NCI-H524 treated with DMSO at 0.1 percent for 48 hours (cell line): ENCODE measurements at places on chromosomes 12 and 14.
A peak's percentile ranks its signal among the peaks of the same experiment; 100 is the strongest.

GRCh38 chr12:65605019-65605418 lies 219.3 kb upstream of the HMGA2 start:
- DNase-seq, result no peak

GRCh38 chr14:69356903-69357543 lies 41.1 kb downstream of the ERH start:
- DNase-seq, result no peak

- no peak for DNase-seq
Measured at GRCh38 chr12:13215056-13215455, 18.5 kb downstream of the EMP1 start.

- DNase-seq, result no peak
Measured at GRCh38 chr12:117850048-117850447, 118.7 kb downstream of the KSR2 start.

DNA sequence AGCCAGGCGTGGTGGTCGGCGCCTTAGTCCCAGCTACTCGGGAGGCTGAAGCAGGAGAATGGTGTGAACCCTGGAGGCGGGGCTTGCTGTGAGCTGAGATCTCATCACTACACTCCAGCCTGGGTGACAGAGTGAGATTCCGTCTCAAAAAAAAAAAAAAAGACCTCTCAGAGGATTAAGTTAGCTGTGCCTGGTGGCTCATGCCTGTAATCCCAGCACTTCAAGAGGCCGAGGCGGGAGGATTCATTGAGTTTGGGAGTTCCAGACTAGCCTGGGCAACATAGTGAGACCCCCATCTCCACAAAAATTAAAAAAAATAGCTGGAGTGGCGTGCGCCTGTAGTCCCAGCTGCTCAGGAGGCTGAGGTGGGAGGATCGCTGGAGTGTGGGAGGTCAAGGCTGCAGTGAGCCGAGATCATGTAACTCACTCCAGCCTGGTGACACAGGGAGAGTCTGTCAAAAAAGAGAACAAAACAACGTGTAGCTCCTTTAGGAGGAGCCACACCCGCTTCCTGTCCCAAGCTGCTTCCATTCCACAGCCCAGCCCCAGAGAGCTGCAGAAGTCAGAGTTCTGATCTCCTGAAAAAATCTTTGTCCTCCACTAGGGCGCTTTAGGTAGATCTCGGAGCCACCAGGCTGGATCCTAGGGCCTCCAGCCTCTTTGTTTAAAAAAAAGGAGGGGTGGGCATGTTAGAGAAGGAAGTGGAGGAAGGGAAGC lies 11.5 kb upstream of the ULK1 start:
- no peak for DNase-seq

- no peak for DNase-seq
Measured at GRCh38 chr12:28222081-28222700, 31.9 kb downstream of the CCDC91 start.

GRCh38 chr12:19171731-19172130 lies 42.2 kb downstream of the PLEKHA5 start:
- no peak for DNase-seq

DNA sequence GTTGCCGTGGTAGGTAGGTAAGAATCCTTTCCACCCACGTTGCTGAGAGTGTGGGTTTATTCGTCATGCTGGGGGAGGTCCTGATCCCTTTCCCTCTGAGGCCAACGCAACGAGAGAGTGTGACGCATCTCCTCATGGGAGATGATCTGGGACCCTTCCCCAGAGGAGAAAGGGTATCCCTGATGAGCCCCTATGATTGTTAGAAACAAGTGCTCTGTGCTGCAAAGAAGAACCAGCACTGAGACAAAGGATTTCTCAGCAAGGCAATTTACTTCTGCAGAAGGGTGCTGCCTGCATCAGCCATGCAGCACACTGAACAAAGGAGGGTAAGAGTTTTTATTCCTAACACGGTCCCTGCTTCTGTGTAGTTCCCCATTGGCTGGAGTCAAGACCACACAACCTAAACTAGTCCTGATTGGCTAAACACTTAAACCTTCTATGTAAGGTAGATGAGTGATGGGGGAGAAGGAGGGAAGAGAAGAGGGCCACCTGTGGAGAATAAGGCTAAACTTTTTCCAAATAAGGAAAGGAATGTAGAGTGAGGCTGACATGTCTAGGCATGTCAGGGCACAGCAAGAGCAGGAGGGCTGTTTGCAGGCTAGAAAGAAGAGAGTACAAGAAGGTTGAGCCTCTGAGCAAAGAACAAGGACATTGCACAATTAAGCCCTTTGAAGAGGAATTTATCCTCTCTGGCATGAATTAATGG lies 21.3 kb downstream of the CLEC2A start:
- DNase-seq, result no peak

- DNase-seq, result no peak
Measured at GRCh38 chr12:25020621-25021243, 71.8 kb upstream of the BCAT1 start.

- DNase-seq, result no peak
Measured at GRCh38 chr12:40146800-40147797, 41.2 kb upstream of the SLC2A13 start.

DNA sequence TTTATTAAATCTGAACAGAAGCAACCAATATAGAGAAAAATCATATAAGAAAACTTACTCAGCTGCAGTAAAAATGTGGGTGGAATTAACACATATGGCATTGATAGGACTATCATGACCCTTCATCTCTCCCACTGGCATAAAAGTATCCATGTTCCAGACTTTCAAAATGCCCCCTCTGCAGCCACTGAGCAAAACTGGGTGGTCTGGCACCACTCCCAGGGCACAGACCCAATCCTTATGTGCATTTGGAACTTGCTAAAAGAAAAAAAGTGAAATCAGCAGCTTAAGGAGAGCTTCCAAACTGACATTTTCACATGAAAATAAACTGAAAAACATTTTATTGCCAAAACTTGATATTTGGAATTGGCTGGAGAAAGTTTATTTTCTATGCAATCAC lies 141.5 kb downstream of the KIF21A start:
- DNase-seq, result no peak

DNA sequence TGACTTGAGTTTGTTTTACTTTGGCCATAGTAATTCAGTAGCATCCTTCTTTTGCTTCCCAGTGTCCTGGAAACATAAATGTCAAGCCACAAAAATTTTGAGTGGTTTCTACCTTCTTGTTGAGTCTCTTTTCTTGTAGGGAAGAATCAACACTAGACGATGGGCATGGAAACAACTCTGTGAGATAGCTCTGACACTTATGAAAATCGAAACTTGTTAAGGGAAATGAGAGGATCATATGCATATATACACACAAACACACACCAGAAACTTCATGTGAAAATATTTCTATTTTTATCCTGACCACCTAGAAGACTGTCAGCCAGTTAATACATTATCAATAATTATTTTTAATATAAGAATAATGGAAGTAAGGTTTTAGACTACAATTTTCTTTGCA lies 1247.3 kb upstream of the FLRT2 start:
- DNase-seq, result no peak

- DNase-seq, result no peak
Measured at GRCh38 chr12:109863847-109864712, 16.3 kb downstream of the GLTP start.

GRCh38 chr12:6925540-6926279 lies 2.0 kb upstream of the ATN1 start:
- no peak for DNase-seq

GRCh38 chr14:29178971-29179370 lies 412.4 kb downstream of the FOXG1 start:
- no peak for DNase-seq

DNA sequence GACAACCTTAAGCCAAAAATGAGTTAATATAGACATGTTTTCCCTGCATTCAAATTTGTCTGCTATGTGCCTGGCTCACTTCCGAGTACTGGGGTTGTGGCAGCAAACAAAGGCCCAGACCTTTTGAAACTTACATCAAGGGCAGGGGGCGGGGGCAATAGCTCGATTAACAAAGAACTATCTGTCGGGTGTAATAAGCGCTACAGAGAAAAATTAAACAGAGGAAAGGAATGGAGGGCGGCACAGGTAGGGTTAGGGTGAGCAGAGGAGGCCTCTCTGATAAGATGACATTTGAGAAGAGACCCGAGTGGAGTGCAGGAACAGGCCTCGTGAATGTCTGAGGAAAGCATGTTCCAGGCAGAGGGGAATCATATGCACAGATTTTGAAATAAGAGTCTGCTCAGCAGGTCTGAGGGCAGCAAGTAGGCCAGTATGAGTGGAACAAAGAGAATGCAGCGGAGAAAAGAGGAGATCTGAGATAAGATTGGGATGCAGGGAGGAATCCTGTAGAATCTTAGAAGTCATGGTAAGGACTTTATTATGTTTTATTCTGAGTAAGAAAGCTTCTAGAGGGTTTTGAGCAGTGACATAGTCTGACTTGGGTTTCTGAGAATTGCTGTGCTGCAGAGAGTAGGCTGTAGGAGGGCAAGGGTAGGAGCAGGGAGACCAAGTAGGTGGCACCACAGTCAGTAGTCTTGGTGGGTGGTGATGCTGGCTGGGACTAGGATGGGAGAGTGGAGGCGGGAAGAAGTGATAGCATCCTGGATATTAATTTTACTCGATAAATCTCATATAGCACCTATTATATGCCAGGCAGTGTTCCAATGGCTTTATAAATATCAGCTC lies 52.6 kb downstream of the BICDL1 start:
- DNase-seq, result no peak

- DNase-seq, result no peak
Measured at GRCh38 chr14:99128185-99128584, 143.8 kb downstream of the BCL11B start.

DNA sequence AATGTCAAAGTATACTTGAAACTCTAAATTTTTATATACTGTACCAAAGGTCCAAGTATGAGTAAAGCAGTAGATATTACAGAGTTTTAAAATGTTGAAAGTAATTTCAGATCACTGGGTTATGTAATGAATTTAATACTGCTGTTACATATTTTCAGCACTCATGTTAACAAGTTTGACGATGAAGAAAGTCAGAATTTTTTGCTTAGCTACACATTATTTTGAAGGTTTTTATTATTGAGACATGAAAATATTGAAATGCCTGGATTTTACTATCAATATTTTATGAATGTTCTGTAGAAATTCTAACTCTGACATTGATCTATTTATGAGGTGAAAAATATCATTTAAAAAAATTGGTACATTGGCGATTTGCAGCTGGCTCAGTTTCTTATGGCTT lies 1030.3 kb downstream of the FSCB start:
- DNase-seq, result no peak

- no peak for DNase-seq
Measured at GRCh38 chr12:104649921-104650320, 193.2 kb downstream of the CHST11 start.

GRCh38 chr12:70628701-70629480 lies 8.3 kb downstream of the PTPRB start:
- no peak for DNase-seq

GRCh38 chr14:70391493-70392391 lies 25.1 kb downstream of the SYNJ2BP start:
- DNase-seq, result no peak

DNA sequence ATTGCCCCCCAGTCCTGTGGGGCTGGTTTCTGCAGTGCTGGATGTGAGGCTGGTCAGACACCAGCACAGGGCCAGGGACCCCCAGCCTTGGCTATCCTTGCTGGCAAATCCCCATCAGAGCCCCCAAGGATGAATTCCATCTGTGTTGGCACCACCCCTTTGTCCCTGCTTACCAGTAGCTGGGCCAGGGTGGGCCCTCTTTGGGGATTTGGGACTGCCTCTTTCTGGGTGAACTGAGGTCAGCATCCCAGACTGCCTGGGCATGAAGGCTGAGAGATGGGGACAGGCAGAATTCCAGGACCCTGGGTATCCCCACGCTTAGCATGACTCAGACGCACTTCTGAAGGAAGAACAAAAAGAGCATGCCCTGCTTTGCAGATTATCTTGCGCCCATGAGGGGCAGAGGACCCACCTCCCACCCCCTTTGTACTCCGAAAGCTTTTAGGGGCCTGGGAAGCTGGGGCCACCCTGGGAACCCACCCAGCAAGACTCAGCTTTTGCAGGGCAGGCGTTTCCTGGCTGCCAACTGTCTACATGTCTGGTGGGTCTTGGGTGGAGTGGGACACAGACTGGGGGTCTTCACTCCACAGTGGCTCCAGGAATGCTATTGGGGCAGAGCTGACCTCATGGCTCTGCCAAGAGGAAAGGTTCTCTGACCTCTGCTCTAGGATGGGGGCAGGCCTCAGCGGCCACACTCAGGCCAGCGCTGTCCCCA lies 26.8 kb downstream of the RFLNA start:
- no peak for DNase-seq

GRCh38 chr12:113831016-113831415 lies 135.1 kb downstream of the RBM19 start:
- DNase-seq, result no peak

DNA sequence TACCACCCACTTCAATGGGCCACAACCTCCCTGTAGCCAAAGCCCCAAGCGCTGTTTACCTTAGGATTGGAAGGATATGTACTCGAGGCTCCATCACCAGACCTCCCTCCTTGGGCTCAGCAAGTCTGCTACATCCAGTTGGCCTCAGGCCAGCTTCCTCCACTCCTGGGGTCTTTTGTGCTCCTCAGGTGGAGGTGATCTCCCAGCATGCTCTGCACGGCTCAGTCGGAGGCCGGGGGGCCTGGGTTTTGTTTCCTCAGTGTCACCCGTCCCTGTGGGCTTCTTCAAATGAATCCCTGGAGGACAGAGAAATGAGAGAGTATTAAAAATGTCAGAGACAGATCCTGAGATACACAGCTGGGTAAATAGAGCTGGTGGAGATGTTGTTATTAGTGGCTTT lies 723.1 kb upstream of the TBX3 start:
- no peak for DNase-seq

GRCh38 chr14:97757491-97757890 lies 960.3 kb downstream of the VRK1 start:
- peak; percentile 99 for DNase-seq

DNA sequence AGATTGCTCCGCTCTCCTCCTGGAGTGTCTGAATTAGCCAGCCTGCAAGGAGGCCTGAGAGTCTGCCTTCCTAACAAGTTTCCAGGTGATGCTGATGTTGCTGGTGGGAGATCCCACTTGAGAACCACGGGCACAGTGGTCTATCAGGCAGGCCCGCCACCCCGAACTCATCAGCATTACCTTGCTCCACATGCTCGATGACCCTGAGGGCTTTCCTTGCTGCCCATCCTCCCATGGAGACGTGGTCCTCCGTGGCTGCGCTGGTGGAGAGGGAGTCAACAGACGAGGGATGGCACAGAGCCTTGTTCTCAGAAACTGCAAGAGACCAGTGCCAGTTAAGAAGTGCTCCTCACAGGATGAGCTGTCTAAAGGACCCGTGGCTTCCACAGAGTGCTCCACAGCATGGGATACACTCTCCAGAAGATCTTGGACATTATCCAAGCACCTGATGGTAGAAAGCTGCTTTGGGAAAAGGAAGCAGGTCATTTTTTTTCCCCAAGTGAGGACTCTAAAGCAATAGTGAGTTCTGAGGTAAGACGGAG lies 18.3 kb downstream of the HAL start:
- DNase-seq, result no peak

- DNase-seq, result no peak
Measured at GRCh38 chr14:35458442-35458841, 53.9 kb upstream of the NFKBIA start.
